ENCODE measurements at places on chromosomes 5 and 9.

DNA sequence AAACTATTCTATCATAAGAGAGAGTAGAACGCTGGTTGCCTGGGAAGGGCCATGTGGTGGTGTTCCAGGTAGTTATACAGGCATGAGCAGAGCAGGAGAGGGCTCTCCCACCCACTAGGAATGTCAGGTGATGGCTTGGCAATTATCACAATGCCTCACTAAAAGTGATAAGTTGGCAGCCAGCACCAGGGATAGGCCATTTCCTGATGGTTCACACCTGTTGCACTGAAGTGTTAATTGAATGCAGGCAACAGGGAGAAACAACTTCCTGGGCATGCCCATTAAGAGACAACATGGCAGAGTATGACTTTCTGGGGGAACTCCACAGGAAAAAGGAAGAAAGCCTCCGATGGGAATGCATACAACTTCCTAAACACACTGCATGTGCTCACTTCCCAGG is 593.2 kb downstream of the ELAVL2 start:
- DNase-seq = no peak

- DNase-seq = peak; percentile 80
These were observed 110.4 kb upstream of the NR5A1 start for GRCh38 chr9:124617477-124618141.

DNA sequence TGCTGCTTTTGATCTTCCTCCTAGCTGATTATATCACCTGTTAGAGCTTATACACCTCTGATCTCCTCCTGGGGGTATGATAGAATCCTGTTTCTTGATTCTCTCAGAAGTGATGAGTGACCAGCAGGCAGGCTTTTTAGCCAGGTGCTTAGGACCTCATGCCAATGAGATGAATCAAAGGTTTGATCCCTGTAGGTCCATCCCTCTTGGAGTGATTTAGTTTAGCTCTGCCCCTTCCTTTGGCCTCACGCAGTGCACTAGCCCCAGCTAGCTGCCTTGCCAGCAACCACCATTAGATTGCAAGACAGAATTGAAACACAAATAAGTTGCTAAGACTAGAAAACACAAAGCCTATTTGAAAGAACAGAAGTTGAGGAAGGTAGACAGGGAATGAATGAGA is 84.4 kb downstream of the ZSWIM6 start:
- DNase-seq = no peak

DNA sequence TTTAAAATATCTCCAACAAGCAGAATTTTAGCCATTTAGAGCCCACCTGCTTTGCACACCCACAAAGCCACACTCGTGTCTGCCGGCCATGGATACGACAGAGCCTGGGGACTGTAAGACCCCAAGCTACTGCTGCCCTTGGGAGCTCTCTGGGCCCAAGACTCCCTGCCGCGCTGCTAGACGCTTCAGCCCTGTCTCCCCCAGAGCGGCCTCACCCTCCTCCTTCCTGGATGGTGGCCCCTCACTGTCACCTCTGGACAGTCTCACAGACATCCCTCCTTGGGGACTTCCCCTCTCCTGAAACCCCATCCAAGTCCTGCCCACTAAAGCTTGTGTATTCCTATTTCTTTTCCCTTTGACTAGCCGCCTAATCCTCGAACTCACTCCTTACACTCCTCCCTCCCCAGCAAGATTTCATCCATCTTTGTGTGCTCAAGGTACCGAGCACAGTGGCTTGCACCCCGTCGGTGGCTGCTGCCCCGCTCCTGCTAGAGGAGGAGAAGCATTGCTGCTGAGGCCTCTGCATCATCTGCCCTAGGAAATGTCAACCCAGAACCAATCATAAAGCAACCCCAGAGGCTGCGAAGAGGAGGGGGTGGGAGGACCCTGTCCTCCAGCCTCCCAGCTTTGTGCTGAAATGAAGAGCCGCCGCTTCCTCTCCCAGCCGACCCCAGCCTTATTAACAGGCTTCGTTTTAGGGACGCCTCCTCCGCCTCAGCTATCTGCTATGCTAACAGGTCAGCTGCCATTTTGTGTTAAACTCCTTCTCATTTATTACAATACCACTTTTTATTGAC is 71.2 kb downstream of the CFAP77 start:
- DNase-seq = no peak

DNA sequence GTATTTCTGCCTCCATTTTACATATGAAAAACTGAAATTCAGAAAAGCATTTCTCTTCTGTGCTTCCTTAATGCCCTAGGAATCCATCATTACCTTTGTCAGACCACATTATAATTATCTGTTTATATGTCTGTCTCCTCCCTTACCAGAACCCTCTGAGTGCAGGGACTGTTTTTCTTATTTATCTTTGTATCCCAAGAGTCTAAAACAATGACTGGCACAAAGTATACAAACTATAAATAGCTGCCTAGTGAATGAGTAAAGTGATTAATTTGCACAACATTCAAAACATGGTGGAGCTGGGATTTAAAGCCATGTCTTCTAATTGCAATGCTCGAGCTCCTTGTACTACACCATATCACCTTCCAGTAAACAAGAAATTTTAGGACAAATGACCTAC is 49.3 kb upstream of the HK3 start:
- DNase-seq = no peak

- DNase-seq = peak; percentile 34
These were observed 2.0 kb downstream of the GADD45G start for GRCh38 chr9:89606624-89607311.

DNA sequence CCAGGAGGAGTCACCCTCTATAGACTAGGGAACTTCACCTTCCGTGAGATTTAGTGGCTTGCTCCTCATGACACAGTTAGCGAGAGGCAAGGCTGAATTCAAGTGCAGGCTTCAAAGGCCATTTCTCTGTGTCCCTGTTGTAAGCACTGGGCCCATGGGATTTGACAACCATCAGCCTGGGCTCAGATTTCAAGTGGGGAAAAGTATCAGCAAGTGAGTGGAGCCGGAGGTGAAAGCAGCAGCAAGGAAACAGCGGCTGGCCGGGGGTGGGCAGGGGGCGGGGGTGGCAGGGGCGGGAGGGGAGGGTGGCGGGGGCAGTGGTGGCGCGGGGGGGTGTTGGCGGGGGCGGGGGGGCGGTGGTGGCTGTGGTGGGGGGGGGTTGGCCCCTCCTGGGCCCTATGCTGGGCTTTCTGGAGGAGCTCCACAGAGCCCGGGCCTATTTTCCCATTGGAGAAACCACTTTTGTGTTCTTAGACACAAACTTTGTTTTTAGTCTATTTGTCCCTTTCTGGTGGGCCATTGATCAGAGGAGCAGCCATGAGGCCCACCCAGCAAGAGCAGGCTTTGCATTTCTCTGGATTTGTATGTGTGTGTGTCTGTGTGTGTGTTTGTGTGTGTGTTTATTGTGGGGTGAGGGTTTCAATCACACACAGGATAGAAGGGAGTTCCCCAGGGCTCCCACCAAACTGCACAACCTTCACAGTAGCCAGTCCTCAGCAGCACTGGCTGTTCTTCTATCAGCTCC is 165.4 kb upstream of the RAI14 start:
- DNase-seq = no peak

- peak; percentile 69 for DNase-seq
These were observed 31.3 kb downstream of the NDUFA8 start for GRCh38 chr9:122128007-122128968.

DNA sequence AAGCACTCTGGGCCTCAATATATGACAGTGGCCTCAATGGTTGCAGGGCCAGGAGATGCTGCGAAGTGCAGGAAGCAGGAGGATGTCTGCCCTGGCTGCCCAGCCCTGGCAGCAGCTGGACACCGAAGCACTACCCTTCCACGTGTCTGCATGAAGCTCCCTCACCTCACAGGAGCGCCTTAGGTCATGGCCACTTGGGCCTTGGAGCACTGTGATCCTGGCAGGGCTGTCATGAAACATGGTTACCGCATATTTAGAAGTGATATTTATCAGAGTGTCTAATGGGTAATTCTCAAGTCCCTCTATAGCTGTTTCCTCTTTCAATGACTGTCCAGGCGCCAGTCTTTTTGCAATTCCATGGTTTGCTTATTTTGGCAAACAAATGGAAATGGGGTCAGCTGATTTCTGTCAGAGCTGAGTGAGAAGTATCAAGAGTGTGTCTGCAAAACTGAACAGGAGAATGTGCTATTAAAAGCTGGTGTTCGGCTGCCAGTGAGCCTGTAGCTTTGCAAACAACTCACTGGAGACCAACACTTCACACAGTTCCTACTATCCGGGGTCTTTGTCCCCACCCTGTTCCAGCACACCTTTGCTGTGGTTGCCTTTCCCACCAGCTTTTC is 285.9 kb downstream of the KIF4B start:
- peak; percentile 21 for DNase-seq

- DNase-seq = no peak
These were observed 21.5 kb upstream of the RNF20 start for GRCh38 chr9:101512116-101512515.

DNA sequence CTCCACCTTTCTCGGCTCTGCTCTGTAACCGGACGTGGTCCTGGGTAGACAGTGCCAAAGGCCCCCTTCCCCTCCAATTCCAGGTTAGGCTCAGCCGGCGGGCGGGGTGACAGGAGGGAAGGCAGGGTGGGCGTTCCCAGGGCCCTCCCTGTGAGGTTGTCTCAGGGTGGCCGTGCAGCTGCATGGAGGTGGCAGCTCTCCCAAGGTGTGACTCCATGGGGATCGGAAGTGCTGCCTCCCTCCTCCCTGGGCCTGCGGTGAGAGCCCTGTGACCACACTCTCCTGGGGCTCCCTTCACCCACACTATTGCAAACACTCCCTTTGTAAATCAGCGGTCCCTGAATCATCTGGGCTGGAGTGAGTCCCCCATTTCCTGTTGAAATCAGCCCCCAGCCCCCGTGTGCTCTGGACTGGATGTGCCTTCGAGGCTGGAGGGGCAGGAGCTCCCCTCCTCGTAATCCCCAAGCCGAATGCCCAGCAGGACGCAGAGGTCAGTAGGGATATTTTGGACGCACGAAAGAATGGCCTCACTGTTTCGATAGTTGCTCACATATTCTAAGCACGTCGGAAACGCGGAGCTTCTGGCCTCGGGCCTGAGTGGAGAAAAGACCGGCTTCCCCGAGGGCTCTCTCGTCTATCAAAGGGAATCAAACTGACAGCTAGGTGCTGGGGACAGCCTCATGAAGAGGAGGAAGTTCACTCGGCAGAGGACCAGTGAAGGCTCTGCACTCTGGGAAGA is 107.6 kb upstream of the COL5A1 start:
- DNase-seq = no peak
